ENCODE measurements at places on chromosomes 7 and 10.

GRCh38 chr7:69889976-69890351 lies 291.7 kb downstream of the AUTS2 start:
- no peak for DNase-seq

DNA sequence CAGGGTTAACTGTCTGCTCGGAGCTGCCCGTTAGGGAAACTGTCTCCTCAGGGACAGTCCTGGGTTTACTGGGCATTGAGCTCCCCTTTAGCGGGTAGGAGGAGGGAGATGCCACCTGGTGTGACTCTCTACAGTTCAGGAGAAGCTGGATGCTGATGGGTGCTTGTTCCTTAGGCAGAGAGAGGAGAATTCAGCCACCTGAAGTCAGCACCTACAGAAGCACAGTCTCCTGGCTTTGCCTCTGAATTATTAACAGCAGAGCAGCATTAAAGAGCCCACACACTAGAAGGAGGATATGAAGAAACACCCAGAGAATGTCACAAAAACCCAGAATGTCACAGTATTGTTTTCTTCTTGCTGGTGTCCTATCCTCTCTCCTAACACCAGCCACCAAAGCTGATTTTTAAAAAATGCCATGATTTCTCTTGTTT lies 696 bp downstream of the GIMAP4 start:
- no peak for DNase-seq

GRCh38 chr7:18993933-18994668 lies 123.3 kb downstream of the TWIST1 start:
- no peak for DNase-seq

GRCh38 chr7:110973196-110973990 lies 117.5 kb upstream of the LRRN3 start:
- DNase-seq = no peak

Measured in testis (tissue), 5 donors.